ENCODE measurements at places on chromosomes 5 and 9.

GRCh38 chr9:33177086-33177485, 9.9 kb upstream of the B4GALT1 start:
- no peak for DNase-seq

DNA sequence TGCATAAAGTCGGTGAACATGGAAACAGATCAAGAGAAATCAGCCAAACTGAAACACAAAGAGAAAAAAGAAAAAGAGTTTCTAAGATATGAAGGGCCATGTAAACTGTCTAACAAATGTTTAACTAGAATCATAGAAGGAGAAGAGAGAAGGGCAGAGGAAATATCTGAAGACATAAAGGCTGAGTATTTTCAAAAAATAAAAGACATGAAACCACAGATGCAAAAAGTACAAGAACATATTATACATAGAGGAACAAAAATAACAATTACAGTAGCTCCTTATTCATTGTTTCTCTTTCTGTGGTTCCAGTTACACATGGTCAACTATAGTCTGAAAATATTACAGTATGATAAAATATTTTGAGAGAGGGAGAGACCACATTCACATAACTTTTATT, 106.3 kb downstream of the HOMER1 start:
- DNase-seq: no peak

GRCh38 chr9:96688187-96688586, 33.1 kb upstream of the PRXL2C start:
- DNase-seq: no peak

DNA sequence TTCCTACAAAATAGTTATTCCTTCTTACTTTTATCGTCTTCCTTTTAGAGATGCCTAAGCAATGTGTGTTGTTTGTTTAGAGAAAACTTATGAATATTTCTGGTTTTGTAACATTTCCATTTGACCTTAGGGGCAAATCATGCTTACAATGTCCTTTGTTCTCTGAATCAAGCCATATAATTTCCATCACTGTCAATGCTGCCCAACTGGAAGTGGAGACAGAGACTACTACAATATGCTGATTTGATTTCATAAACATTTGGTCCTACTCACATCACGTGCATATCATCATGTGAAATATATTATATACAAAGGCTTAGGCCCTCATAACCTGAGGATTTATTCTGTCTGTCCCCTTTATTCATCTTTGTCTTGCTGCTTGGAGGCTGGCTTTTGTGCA, 183.2 kb upstream of the CD180 start:
- DNase-seq: no peak

- DNase-seq: no peak
Measured at GRCh38 chr5:175813943-175814630, 57.3 kb upstream of the CPLX2 start.

- DNase-seq: no peak
Measured at GRCh38 chr9:4421847-4422246, 68.4 kb upstream of the SLC1A1 start.

GRCh38 chr9:13502484-13502883, 223.0 kb upstream of the MPDZ start:
- DNase-seq: no peak

DNA sequence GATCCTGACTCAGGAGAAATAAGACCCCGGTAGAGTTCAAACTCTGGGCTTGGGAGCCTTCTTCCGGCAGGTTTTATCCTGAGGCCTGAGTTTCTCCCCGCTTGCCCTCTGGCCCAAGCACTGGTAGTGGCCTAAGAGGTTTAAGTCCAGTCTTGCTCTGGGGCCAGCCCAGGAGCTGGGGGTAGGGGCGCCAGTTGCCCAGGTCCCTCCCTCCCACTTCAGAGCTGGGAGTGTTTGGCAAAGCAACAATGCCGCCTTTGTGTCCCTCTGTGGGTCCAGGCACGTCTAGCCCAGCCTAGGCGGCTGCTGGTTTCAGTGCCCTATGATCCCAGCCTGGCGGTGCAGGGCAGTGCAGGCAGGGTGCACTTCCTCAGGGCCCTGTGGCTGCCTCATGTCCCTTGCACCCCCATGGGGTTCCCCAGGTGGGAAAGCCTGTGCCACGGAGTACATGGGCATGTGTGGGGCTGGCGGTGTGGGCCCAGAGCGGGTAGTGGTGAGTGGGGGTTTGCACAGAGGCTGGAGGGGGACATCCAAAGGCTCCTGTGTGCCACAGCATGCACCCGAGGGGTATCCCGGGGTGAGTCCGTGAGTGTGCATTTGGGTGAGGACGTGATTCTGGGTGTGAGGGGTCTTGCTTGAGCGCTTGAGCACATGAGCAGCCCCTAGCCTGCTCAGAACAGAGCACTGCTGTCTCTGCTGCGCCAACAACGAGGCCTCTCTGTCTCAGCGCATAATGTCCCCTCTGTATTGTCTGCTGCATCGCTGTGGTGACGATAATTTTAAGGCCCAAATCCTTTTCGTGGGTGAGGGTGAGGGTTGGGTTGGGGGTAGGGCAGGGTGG, 61.7 kb upstream of the PSD2 start:
- no peak for DNase-seq

GRCh38 chr9:23683611-23684061, 142.4 kb downstream of the ELAVL2 start:
- no peak for DNase-seq

All from NCI-H2081 (cell line).